ENCODE measurements at places on chromosomes 6 and 20. TPM values are rescaled to one million over a fixed set of nuclear protein-coding genes. Genes with fewer than 3 reads are reported as not detected.
A peak's percentile ranks its signal among the peaks of the same experiment; 100 is the strongest.

DNA sequence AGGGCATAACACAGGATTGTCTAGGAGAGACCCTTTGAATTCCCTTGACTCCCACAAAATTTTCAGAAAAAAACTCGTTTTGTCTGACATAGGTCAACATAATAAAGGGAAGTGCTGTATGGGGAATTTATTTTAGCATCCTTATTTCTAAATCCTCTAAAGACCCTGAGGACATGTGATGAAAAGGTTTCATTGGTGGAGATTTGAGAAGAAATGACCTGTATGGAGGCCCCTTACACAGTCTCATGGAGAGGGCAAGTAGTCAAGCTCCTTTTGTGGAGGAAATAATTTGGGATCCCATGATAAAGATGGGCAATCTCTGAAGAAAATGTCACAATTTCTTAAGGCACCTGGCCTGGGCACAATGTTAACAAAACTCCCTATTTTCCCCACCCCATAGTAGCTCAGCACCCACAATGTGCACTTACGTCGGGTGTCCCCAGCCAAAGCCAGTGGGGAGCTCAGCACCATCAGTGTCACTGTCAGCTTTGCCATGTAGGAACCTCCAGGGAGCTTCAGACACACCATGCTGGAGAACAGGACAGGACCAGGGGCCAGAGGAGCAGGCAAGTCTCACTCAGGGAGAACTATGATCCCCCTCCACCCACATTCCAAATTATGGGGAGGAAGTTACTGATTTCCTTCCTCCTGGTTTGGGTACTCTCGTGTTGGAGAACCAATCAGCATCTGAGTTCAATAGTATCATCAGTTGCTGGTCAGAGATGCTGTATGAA, at the start of gene HLA-DRB5:
TSS of gene HLA-DRB5 (minus strand) at position 591 of the 734 bp plus-strand sequence. CDS start at position 528, 63 bp downstream.
- no peak for DNase-seq

GRCh38 chr20:4289875-4290274, 274.5 kb upstream of the RNF24 start:
- DNase-seq = no peak

DNA sequence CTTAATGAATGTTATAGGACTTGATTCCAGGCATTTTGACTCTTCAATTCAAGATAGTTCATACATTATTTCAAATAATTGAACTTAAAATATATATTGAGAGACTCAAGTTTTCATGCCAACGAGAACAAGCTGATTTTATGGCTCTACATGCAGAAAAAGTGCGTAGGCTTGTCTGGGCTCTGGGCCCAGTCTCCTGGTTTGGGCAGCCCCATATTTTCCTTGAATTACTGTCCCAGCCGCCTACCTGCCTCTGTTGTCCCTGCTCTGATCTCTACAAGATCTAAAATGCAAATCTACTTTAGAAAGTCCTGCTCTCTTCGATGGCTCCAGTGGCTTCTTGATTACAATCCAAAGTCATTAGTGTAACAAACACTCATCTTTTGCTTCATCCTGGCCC, 537.4 kb upstream of the CHD6 start:
- DNase-seq = no peak

The EPHA7 gene
- 0.53 TPM for total RNA-seq

DNA sequence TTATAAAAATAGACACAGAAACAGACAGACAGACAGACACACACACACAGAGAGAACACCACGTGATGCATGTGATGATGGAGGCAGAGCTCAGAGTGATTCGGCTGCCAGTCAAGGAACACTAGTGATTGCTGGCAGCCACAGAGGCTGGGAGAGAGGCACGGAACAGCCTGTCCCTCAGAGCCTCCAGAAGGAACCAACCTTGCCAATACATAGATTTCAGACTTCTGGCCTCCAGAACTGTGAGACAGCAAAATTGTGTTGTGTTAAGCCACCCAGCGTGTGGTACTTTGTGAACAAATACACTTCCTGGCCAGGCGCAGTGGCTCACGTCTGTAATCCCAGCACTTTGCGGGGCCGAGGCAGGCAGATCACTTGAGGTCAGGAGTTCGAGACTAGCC, 9.5 kb upstream of the PARD6B start:
- DNase-seq = no peak

The MED20 gene
- 22.0 TPM for total RNA-seq

DNA sequence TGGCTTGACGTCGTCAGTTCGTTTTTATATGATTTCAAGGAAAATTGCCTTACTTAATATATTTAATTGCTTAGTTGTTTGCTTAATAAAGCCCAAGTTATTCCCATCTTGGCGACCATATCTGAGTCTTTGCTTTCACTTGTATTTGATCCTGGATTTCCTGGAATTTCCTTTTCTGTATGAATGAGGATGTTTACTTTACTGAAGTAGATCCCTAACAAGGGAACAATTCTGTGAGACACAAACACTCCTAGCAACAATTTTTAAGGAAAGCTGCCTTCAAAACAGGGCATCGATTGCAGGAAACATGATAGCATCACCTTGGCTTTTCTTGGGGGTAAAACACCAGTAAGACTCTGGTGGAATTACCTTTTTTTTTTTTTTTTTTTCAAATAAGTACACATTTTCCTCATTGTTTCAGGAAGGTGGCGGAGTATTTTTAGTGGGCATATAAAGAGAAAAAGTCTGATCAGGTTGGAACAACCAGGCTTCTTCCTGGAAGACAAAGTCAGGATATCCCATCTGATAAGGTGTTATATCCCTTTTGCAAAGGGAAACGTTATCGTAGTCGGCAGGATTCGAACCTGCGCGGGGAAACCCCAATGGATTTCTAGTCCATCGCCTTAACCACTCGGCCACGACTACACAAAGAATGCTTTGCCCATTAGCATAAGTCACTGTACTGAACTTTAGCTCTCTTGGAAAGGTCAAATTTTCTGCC, 68.5 kb upstream of the ZNF184 start:
- no peak for DNase-seq

DNA sequence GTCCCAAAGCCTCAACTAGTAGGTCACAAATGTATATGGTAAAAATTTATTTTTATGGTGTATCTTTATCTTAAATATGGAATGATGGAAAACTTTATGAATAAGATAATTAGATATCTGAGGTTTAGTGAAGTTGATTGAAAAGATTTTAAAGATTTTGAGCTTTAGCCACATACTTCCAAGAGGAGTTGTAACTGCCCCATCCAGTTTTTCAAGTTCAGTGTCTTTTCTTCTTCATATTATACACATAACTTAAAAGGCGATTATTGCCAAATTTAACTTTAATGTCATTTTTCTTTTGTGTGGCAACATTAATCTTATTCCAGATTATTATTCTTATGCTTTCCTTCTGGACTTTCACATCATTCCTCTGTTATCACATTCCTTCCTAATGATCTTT, 266.4 kb downstream of the TINAG start:
- no peak for DNase-seq

DNA sequence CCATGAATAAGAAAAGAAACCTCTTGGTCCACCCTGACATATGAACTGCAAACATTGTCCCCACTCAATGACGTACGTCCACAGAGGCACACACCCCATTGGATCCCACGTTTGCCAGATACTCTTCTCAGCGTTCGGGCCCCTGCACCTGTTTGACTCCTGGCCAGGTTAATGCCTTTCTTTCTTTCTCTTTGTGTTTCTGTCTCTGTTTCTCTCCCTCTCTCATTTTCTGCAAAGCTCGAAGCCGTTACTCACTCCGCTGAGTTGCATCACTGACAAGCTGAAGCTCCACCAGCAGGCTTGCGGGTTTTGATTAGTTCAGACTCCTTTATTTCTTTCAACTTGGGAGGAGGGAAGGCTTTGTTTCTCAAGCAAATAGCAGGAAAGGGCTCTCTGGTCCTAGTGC, 135.5 kb upstream of the SUPT3H start:
- DNase-seq = no peak

DNA sequence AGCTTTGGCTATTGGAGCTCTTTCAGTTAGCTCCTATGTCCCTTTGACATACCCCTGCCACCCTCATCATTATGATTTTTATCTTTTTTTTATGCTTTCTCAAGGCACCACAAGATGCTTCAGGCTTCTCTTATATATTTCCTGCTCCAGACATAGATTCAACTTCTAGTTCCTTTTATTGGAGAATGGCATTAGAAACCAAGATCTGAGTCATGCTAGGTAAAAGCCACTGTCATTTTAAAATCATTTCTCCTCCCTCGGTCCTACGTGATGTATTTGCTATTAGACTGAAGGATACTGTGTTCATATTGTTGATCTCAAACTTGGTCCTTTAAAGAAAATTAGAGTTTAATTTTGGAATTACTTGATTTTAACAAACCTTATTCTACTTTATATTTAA, 8.3 kb downstream of the TENT5A start:
- no peak for DNase-seq

- DNase-seq = no peak
Measured at GRCh38 chr20:45835825-45836224, 2.2 kb downstream of the SNX21 start.

DNA sequence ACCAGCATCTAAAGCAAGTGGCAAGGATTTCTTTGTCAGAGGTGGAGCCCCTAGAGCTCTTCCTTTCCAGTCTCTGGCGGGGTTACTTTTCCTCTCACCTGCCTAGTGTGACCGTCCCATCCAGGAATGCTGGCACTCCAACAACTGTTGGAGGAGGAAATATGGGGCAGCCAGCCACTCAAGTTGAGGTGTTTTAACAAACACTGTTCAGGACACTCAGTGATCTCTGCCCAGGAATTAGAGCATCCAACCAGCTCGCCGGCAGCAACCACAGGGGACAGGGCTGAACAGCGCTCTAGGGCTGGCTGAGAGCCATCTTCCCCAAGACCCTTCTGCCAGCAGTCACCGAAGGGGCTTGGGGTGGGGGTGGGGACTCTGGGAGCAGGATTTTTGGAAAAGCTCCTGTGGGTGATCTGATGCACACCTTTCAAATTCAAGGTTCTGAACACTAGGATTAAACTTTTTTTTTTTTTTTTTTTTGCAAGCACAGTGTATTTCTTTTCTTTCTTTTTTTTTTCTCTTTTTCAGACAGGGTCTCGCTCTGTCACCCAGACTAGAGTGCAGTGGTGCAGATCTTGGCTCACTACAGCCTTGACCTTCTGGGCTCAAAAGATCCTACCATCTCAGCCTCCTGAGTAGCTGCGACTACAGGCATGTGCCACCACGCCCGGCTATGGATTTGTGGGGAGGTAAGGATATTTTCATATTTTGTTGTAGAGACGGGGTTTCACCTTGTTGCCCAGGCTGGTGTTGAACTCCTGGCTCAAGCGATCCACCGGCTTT, 28.4 kb upstream of the KCNK16 start:
- no peak for DNase-seq

- no peak for DNase-seq
Measured at GRCh38 chr6:110628330-110628729, 151.9 kb upstream of the SLC22A16 start.

GRCh38 chr6:39471954-39472659, 149.6 kb upstream of the KCNK16 start:
- no peak for DNase-seq

DNA sequence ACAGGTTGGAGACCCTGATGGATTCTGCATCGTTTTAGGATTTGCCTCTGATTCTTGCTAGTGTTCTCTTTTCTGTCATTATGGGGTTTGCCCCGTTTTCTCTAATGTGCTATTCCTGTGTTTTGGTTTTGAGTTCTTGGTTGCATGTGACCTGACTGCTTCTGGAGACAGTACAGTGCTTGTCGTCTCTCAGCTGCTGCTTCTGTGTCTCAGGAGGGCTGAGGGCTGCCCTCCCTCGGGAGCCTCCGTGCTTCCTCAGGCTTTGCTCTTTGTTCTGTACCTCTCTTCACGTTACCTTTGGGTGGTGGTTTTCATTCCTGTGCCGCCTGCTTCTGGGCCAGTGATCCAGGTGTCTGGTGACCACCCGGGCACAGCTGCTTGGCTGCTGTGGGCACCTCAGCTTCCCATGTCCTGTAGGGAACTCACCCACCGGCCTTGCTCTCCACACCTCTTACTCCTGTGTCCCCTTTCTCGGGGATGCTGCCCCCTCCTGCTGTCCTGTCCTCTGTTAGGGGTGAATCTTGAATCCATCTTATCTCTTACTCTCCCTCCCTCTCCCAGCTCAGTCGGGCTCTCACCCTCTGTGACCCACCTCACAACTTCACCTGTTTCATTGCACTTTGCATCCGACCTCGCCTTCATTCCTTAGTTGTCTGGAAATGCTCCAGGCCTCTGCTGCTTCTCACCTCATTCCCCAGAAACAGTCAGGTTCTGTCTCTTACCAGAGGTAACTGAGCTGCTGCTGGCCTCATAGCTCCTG, 33.2 kb downstream of the PANK2 start:
- no peak for DNase-seq

DNA sequence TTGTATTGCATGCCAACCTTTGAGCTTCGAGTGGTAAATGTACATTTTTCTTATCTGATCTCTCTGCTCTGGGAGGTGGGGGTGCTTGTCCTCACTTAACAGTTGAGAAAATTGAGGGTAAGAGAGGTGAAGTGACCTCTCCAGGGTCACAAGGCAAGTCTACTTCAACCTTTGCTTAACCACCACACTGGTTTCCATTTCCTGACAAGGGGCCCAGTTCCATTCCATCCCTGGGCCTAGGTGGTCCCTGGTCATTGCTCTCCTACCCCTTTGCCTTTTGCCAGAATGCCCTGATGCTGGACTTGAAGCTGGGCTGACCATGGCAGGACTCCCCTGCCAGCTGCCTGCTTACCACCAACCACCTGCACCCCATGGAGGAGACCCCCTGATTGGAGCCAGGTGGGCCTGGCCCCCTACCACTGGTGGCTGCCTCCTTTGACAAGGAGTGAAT, 9.9 kb upstream of the BPIFB3 start:
- no peak for DNase-seq

DNA sequence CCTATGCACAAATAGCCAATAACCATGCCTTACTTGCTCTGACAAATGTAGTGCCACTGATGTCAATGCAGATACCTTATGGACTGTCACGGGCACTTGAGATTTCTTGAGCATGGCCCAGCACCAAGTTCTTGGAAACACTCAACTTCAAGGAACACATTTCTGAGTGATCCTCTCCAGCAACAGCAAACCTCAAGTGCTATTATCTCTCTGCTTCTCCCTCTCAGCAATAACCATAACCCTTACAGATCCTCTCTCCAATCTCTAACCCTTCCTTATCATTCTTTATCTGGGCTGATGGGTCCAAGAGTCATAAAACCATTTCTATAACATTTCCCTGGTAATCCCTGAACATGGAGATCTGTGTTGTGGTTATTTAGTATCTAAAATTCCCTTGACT, 266.9 kb upstream of the STXBP5 start:
- DNase-seq = no peak

The DZANK1 gene
- 2.3 TPM for total RNA-seq

The ZNF391 gene
- total RNA-seq = 0.53 TPM

DNA sequence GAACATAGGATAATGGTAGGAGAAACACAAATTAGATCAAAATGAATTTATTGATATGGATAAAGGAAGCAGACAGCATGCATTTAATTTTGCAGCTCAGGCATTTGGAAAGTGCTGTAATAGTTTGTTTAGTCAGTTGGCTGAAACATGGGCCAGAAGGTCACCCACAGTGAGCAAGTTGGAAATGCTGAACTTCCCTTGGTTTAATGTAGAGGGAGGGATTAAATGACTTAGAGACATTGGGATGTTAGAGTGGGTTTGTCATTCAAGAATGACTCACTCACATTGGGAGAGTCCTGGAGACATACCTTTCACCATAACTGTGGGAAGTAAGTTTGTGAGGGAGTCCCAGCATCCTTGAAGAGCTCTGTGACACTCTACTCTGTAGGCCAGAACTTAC, 231.5 kb upstream of the PLCB4 start:
- no peak for DNase-seq

GRCh38 chr20:38827770-38828281, 22.3 kb downstream of the PPP1R16B start:
- DNase-seq = peak; percentile 78

GRCh38 chr20:42483730-42484303, 705.9 kb downstream of the PTPRT start:
- no peak for DNase-seq

The HLA-DPA1 gene
- total RNA-seq = 12.8 TPM

The C6orf141 gene
- 28.1 TPM for total RNA-seq

The FRK gene
- 0.06 TPM for total RNA-seq

Measured in glomerular endothelial cell (primary cell).